ENCODE measurements at places on chromosomes 3 and 15.

- no peak for DNase-seq
Observed at GRCh38 chr15:38438031-38438986, 15.6 kb upstream of the FAM98B start.

DNA sequence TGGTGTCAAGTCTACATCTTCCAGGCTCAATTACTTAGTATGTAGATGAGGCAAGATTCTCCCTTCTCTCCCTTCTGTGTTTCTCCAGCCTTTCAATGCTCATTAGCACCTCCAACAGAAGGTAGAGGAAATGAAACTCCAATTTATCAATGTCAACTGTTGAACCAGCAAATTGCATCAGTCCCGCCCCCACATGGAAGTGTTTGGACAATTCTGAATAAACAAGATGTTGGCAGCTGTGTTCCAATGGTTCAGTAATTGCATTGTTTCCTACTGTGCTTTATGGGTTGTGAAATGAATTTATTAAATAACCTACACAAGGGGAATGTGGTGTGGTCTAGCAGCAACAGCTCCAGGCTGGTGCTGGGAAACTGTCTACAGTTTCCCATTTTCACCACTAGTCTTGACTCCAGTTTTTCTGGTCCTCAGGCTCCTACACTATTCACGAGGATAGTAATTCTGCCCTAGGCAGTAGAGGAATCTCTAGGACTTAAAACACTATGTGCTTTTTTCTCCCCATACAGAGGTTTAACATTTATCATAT lies 91.9 kb downstream of the MB21D2 start:
- no peak for DNase-seq

- DNase-seq: no peak
Observed at GRCh38 chr3:43238801-43239200, 47.5 kb upstream of the SNRK start.

GRCh38 chr3:59006634-59007517 lies 42.9 kb downstream of the CFAP20DC start:
- no peak for DNase-seq
